ENCODE measurements at places on chromosomes 12 and 14.

- no peak for DNase-seq
These were observed 47.4 kb downstream of the CHST11 start for GRCh38 chr12:104504146-104504545.

- no peak for DNase-seq
These were observed 791 bp upstream of the SLC25A47 start for GRCh38 chr14:100322138-100322957.

DNA sequence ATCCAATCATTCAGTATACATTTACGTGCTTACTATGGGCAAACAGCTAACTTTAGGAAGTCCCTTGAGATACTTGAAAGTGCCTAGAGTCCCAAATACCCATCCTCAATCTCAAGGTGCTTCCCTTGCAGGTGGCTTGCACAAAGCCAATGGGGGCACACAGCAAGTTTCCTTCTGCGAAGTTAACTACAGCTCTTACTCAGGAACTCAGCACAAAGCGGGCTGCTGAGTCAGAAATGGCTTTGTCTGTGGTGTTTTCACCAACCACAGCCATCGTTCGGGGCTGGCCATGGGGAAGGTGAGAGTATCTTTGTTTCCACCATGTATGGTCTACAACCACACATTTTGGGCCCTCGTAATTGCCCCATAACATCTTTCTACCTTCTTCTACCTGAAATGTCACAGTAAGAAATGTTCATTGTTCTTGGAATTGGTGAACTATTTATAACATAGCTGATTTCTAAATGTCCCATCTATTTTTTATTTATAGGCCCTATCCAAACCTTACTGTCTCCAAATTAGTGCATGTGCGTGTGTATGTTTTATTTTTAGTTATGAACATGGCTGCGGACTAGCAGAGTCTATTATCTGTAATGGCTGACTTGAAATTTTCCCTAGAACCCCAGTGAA, 13.9 kb downstream of the MFAP5 start:
- DNase-seq: no peak

DNA sequence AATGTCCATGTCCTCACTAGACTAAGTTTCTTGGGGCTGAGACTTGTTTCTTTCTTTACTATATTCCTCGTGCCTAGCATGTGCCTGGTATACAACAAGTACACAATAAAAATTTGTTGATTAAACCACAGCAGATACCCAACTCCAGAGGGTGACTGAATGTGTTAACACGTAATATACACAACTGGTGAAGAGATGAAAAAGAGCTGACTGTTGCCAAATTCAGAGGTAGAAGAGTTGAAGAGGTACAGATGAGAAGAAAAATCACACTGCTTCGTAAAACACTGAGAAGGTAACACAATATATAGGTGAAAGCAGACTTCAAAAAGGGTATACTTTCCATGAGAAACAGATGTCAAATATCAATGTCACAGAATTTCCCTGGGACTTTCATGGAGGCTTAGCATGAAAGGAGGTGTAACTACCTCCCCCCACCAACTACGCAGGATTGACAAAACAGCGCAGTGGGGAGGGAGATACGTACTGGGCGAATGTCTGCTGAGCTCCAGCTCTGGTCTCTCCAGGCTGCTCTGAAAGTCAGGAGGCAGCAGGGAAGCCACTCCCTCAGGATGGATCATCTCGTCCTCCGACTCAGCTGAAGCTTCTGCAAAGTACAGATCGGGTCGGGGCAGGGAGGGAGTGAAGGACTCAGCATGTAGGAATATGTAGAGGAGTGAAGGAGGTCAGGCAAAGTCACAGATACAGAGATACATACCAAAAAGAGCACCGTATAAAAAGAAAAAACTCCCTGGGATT, 5.3 kb downstream of the ACIN1 start:
- DNase-seq: no peak

- no peak for DNase-seq
These were observed 520.5 kb upstream of the STXBP6 start for GRCh38 chr14:25570483-25570882.

- peak; percentile 12 for DNase-seq
These were observed 417.3 kb downstream of the SNAPC1 start for GRCh38 chr14:62179367-62180018.

DNA sequence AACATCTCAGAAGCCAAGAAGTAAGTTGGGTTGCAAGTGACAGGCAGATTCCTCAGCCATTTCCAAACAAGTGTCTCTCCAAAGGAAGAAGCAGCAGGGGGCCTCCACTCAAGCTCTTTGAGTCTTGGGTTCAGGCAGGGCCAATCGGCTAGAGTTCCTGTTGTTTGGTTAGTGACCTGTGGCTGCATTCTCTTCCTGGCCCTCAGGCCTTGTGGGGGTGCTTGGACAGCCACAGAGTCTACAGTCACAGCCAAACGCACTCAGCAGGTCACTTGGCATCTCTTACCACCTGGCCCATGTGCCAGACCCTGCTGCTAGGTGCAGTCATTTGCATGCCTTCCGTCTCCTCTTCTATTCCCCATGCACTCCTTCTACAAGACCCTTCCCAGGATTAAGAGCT, 353.9 kb downstream of the GRIN2B start:
- DNase-seq: no peak

GRCh38 chr14:85764822-85765221, 234.9 kb downstream of the FLRT2 start:
- DNase-seq: no peak

- no peak for DNase-seq
These were observed 27.7 kb downstream of the DIO3 start for GRCh38 chr14:101588990-101589389.

GRCh38 chr14:74846968-74847665, 28.8 kb downstream of the PROX2 start:
- no peak for DNase-seq

Data from Panc1 (cell line).